AG04450 (cell line): ENCODE measurements at places on chromosomes 13 and 19.

GRCh38 chr19:43597876-43598275 is 1.5 kb downstream of the ZNF576 start:
- DNase-seq = no peak

DNA sequence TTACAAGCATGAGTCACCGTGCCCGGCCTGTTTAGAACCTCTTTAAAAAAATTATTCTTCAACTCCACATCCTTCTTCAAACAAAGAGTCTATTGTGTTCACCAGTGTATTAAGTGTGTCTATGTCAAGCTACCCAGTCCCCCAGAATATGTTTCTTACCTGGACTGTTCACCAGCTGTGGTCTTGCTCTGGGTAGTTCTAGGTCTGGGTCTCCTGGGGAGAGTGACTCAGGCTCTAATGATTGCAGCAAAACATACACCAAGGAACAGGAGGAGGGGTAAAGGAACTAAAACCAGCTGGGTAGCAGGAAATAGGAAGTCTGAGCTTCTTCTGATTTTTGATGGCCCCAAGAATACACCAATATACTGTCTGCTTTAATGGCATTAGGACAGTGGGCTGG is at the start of gene FPR1:
Gene FPR1, minus strand, starts transcription at position 224 of the 400 bp plus-strand sequence. CDS start 4,884 bp downstream, outside the sequence.
- no peak for DNase-seq

GRCh38 chr19:44783545-44783944 is 5.9 kb downstream of the CBLC start:
- DNase-seq = no peak

DNA sequence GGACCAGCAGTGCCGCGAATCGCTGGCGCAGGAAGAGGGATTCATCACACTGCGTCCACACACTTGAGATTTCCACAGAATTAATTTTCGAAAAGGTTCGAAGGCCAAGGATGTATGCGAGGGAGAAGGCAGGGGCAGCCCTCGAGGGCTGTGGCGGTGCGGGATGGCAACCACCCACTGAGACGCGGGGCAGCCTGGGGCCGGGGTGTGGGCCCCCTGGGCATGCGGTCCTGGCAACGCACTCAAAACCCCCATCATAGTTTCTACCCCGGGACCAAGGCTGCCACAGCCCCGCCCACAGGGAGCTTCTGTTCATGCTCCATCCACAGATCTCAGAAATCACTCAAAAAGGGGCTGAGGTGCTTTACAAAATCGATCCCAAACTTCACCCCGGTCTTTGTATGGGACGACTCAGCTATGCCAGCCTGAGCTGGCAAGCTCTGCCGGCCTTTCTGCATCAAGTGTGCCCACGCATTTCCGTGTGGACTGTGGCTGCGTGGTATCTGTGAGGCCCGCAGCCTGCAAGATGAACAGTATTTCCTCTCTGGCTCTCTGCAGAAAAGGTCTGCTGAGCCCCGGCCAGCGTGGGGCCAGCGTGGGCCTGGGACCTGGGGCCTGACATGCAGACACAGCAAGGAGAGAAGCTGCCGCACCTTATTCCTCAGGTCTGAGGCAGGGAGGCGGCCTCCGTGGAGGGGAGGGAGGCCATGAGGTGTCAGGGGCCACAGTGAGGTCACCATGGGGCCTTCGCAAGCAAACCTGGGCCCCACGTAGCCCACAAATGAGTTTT is 19.2 kb downstream of the ZNF787 start:
- DNase-seq = no peak

GRCh38 chr19:33521480-33522370 is at the start of gene PEPD:
Gene PEPD (minus strand): TSS chr19:33521791. CDS start chr19:33521760, 31 bp downstream.
- peak; percentile 80 for DNase-seq

GRCh38 chr13:27043013-27043412 is 128.6 kb downstream of the USP12 start:
- DNase-seq = peak; percentile 90

DNA sequence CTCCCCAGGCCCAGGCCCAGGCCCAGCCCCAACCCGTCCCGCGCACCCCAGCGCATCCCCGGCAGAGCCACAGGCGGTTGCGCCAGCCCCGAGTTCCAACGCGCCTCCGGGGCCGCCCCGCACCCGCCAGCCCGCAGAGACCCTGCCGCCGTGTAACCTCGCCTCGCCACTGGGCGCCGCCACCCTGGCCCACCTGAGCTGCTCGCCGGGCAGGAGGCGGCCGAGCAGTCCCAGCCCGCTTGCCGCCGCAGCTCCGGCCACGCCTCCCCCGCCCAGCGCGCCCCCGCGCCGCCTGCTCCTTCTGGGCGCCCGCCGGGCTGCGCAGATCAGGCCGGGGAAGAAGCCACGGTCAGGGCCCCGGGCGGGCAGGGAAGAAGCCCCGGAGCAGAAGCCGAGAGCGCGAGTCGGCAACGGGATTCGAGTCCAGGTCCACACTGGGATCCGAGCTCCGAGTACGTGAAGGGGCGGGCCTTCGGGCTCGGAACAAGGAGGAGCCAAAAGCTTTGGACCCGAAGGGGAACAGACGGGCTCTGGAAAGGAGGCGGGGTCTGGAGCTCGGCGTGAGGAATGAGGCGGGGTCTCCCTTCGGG is at the start of gene MBOAT7:
Gene MBOAT7, minus strand, starts transcription at position 436 of the 590 bp plus-strand sequence. CDS start 1,072 bp downstream, outside the sequence.
- no peak for DNase-seq

DNA sequence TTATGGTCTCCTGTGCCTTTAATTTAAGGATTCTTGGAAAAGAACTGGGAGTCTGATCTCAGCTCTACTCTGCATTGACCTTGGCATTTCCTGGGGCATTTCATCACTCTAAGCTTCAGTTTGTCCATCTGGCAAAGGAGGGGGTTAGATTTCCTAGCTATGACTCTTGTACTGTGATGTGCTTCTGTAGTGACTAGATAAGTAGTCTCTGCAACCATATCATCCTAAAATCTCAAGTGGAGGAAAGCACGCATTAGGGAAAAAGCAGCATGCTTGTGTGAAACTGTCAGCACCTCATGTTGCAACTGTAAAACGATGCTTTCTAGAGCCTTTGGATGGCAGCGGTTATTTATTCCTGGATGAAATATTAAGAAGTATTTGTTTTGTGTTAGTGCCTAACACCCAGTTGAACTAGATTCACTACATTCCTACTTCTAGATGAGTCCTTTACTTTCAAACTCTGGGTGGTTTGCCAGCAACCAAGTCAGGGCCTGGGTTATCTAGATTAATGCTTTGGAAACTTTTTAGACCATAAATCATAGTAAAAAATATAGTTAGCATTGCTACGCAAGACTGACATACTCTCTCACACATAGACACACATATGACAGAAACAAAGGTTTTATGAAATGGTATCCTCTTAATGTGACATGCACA is 6.8 kb downstream of the WDFY2 start:
- DNase-seq = peak; percentile 47

- no peak for DNase-seq
Measured at GRCh38 chr19:19034204-19034624, 811 bp downstream of the ARMC6 start.
